ENCODE measurements at places on chromosomes 11 and 22.

DNA sequence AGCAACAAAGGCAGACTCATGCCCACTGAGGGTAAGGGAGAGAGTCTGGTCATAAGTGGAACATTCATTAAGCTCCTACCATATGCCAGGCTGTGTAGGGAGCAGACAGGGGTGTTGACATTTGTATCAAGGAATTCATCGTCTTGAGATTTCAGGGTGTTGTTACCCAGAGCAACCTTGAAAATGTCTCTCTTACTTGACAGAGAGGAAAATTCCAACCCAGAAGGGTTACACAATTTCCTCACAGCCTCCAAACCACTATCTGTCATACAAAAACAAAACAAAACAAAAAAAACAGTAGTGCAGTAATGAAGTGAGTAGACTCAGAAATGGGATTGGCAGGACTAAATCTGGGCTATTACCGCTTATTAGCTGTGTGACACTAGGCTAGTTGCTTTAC, 113.2 kb downstream of the MIAT start:
- DNase-seq, result no peak

DNA sequence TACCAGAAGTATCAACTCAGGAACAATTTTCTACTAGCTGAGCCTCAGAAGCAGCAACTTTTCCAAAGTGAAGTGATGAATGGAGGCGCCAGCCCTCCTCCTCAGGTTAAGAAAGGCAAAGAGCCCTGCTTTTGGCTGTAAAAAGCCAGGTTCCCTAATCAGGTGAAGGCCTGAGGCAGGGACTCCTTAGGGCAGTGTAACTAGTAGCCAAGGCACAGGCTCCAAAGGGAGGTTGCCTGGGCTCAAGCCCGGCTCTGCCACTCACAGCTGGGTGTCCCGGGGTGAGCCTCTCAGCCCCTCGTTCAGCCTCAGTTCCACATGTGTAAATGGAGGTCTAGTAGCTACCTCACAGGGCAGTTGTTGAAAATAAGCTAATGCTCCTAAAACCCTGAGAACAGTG, 19.5 kb downstream of the TSKU start:
- DNase-seq, result no peak

DNA sequence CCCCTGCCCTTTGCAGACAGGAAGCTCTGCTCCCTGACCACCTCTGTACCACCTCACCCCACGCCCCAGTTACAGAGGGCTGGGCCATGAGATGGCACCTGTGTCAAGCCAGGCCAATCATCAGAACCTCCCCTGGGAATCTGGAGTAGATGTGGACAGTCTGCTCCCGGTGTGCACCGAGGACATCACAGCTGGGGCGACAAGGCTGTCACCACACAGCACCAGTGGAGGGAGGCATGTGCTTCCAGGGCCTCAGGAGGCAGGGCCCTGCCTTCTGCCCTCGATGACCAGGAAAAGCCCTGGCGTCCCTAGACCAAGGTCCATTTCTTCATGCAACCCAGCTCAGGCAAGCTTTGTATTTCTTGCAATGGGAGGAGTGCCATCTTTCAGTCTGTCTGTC, 309.5 kb downstream of the CTTN start:
- DNase-seq, result no peak

DNA sequence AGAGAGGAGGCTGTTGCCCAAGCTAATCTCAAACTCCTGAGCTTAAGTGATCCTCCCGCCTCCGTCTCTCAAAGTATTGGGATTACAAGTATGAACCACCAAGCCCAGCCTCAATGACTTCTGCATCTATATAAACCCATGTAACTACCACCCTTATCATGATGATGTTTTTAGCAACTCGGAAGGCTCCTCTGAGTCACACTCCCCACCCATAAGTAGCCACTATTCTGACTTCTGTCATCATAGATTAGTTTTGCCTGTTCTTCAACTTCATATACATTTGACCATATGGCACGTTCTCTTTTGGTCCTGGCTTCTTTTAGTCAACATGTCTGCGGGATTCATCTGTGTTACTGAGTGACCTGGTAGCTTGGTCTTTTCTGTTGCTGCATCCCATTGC, 6.4 kb upstream of the FOSL1 start:
- no peak for DNase-seq

GRCh38 chr22:19043121-19044085, 78.8 kb downstream of the DGCR2 start:
- no peak for DNase-seq

Data from AG09319 (cell line).